ENCODE measurements at places on chromosomes 1 and 21.

- peak; percentile 40 for DNase-seq
These were observed 260.5 kb downstream of the PRDM2 start for GRCh38 chr1:13960375-13960987.

- no peak for DNase-seq
These were observed 100.4 kb downstream of the XCL2 start for GRCh38 chr1:168443356-168443755.

DNA sequence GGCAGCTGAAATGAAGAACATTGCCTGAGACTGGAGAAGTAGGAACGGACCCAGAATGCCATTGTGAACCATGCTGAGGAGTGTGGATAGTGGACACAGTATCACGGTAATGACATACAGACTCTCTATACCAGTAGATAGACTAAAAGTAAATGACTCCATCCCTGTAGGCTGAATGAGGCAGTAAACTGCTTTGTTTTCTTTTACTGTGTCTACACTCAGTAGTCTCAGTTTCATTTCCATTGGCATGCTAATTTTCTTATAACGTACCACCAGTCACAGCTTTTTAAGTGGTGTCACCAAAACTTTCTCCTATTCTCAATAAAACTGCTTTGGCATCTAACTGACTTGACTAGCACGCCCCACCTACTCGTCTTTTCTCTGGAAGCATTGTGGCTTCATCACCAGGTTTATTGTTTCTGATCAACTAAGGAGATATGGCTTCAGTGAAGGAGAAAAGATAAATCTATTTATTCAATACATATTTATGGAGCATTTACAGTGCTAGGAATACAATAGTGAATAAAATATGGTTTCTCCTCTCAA is 8.4 kb upstream of the ZNF697 start:
- DNase-seq = no peak

DNA sequence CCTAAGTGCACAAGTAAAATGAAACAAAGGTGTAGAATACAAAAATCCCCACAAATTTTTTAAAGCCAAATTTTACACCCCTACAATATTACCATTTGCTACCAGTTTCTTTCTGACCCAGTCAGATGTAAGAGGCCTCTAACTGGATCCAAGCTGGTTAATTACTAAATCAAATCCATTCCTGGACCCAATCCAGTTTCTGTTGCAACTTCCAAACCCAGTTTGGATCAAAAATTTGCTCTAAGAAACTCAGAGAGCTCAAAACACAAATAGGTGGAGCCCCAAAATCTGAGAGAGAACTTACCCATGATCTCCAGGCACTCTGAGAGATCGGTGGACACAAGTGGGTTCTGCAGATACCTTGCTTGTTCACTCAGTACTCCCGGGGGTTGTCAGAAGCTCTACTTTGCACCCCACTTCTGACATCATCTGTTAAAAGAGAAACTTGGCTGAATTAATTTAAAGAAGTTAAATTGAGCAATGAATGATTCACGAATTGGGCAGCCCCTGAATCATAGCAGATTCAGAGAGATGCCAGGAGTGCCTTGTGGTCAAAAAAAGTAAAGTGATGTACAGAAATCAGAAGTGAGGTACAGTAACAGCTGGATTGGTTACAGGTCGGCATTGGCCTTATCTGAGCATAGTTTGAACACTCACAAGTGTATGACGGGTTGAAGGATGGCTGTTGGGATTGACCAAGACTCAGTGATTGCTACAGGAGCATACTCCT is 448.0 kb downstream of the KCNT2 start:
- DNase-seq = peak; percentile 78
